Stimulated activated CD8-positive, alpha-beta memory T cell treated with anti-CD3 and anti-CD28 coated beads, Interleukin-15, amount 100 ng/mL, for 24 hours (primary cell): ENCODE measurements at places on chromosomes 6 and 20.

DNA sequence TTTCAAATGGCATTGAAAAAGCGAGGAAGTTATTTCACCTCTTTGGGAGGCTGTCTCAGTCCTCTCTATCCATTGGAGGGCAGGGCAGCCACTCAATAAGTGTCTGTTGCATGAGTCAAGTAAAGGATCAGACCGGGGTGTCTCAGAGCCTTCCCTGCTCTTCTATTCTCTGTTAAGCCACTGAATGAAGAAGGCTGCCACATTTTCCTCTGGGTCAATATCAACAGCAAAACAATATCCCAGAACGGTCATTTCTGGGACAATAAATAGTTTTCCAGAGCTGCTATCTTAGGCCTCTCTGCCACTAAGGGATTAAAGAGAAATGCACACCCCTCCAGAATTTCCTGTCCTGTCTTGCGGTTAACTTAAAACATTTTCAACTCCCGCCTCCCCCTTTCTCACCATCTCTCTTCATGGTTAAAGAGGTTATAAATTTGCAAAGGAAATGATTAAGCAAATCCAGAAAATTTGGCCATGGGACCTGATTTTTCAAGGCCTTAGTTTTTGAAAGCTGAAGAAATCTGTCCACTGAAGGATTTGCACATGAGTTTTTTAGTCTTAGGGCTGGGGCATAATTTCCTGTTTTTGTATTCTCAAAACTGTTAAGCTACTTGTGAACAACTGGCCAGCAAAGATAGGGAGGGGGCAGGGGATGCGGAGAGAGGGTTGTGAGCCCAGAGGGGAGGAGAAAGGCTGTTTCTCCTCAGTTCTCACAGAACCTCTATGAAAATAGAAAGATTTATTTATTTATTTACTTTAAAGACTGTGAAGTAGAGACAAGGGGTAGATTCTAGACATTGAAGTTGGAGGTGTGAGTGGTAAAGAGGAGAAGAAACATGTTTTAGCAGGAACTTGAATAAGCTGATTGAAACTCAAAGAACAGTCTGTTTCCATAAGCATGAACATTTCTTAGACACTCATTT lies 135.7 kb downstream of the BCAS1 start:
- DNase-seq = no peak

GRCh38 chr20:52104546-52105441 lies 86.8 kb downstream of the ZFP64 start:
- no peak for DNase-seq

GRCh38 chr20:38751360-38751976 lies 3.2 kb downstream of the ACTR5 start:
- no peak for DNase-seq

GRCh38 chr20:63124782-63125580 lies 91.0 kb downstream of the YTHDF1 start:
- no peak for DNase-seq

DNA sequence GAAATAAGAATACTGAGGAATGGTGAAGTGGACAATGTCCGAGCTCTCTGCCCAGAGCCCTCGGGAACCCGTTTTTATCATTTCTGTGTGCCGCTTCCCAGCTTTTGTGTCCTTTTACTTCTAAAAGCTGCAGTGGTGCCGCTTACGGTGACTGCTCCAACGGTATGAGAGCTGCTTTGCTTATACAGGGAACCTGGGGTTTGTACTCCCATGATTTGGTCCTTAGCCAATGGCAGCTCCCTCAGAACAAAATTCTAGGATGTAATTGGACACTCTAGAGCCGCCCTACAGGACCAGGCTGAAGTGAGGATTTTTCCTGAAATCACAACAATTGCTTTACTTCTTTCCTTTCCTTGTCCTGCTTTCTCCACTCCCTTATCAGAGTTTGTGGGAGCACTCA lies 24.2 kb upstream of the PCSK2 start:
- no peak for DNase-seq

DNA sequence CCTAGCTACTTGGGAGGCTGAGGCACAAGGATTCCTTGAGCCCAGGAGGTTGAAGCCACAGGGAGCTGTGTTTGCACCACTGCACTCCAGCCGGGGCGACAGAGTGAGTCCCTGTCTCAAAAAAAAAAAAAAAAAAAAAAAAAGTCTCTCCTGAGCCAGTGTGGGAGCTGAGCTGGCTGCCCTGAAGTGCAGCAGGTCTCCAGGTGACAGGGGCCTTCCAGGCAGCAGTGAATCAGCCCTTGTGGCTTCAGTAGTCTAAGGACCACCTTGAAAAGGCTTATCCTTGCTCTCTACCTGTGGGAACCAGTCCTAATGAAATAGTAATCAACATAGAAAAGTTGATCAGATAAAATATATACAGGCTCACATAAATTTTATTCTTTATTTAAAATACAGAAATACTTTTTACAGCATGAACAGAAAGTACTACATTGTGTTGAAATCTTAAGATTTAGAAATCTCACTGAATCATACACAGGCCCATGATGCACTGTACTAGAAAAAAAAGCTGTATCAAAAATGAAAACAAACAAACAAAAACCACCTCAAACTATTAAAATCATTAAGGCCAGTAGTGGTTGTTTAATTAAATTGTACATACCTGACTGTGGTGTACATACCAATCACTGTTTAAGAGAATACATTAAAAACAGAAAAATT lies 128.9 kb downstream of the SCML4 start:
- DNase-seq = no peak
